ENCODE measurements at places on chromosomes 12 and 14. TPM values are rescaled to one million over a fixed set of nuclear protein-coding genes. Genes with fewer than 3 reads are reported as not detected.

Gene BMP4
- 11.0 TPM for total RNA-seq

Gene TAS2R8
- 0.22 TPM for total RNA-seq

Gene RNU4-1
- under 0.01 TPM for total RNA-seq

Gene WIF1
- 0.06 TPM for total RNA-seq

Gene TMED8
- total RNA-seq = 23.5 TPM

Gene CLEC2A
- not detected for total RNA-seq

Gene TAS2R50
- 2.4 TPM for total RNA-seq

GRCh38 chr12:118617611-118618450 is 241.5 kb downstream of the SUDS3 start:
- no peak for DNase-seq

- no peak for DNase-seq
These were observed 2.3 kb upstream of the PRPH start for GRCh38 chr12:49292729-49293055.

DNA sequence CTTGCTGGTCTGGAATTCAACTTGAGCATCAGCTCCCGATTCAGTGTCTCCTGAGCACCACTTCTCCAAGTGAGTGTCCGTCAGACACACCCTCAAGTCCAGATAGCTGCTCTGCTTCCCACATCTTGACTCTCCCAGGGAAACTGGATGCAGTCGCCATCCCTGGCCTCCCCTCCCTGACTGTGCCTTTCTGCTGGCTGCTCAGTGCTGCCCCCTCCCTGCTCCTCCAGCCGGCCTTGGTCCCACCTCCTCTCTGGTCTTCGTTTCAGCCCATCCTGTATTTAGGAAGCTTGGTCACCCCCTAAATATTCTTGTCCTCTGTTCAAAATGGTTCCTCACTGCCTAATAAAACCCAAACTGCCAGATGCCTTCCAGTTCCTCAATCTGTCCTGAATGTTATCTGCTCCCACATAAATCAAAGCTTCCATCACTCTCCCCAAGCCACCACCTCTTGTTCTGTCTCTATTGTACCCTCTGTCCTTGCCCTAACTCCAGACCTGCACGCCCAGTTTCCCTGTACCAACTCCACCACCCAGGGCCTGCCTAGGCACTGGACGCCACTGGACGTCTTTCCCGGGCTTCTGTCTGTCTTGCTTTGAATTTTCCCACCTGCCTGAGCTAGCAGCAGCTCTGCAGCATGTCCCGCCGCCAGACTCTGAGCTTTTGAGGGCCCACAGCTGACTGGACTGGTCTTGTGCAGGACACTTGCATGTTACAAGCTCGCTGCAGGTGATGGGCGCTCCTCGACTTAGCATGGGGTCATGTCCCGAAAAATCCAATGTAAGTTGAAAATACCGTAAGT is 33.8 kb downstream of the CCDC92 start:
- DNase-seq = peak; percentile 51

- no peak for DNase-seq
These were observed 29.1 kb upstream of the ULK1 start for GRCh38 chr12:131865180-131865875.

GRCh38 chr12:83629931-83630330 is 943.2 kb downstream of the TMTC2 start:
- DNase-seq = no peak

DNA sequence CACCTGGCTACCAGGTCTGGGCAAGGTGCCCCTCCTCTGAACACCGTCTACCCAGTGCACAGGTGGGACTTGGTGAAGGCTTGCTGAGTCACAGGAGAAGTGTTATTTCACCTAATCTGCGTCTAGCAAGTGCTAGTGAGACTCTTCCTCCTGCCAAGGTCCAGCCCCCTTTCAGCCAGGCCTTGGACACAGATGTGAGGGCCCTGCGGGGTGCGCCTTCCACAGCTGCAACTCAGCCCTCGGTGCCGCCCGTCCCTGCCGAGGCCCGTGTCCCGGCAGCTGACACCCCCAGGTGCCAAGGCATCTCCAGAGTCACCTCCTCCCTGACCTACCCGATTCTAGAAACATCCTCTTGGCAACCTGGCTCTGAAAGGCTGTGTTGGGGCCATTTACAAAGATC is 55.1 kb downstream of the PRIMA1 start:
- DNase-seq = no peak

- no peak for DNase-seq
These were observed 53.0 kb upstream of the ANP32D start for GRCh38 chr12:48419116-48419935.

DNA sequence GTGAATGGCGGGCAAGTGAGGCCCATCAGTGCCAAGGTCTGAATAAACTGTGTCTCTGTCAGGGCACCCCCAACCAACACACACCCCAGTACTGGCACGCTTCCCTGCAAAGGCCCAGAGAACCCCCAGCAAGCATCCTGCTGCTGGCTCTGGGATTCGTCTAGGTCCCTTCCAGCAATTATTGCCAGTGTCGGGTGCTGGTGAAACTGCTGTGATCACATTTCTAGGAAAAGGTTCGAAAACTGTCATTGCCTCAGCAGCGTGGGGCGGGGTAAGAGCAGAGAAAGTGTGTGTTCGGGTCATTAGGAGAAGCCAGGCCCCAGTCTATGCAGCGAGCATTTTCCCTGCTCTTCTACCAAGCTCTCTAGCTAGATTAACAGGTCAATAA is 2.5 kb downstream of the FAM222A start:
- no peak for DNase-seq

DNA sequence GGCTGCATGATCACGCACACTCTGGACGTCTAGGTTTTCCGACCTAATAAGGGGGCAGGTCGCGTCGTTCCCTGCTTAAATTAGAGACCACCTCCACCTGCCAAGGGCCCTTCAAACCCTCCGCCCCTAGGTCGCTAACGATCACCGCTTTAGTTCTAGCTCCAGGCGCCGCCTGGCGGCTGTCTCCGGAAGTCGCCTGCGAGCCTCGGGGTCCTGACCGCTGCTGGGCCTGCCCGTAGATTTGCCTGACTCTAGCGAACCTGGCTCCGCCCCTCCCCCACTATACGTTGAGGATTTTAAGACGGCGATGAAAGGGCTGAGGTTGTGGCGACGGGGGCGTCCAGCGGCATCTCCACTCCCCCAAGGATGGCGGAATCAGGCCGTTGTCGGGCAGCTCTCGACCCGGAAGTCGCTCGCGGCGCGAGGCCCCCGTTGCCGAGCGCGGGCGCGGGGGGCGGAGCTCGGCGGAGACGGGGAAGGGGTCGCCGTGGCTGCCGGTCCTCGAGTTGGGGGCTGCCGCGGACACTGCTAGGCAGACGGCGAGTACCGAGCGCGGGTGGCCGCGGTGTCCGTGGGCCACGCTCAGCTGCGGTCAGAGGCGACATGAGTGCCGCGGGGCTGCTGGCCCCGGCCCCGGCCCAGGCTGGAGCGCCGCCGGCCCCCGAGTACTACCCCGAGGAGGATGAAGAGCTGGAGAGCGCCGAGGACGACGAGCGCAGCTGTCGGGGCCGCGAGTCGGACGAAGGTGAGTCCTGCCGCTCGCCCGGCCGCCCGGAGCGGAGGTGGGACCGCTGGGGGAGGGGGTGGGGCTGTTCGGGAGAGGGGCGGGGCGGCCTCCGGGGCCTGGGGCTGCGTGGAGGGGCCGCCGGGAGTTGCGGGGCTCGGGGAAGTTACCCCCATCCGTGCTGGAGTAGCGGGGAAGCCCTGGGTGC is at the start of gene SUDS3:
SUDS3 (plus strand) TSS at position 467 of the 932 bp plus-strand sequence; CDS start at position 604, 137 bp downstream.
- peak; percentile 94 for DNase-seq

- DNase-seq = no peak
These were observed 88.7 kb upstream of the GRIP1 start for GRCh38 chr12:66767536-66767935.

DNA sequence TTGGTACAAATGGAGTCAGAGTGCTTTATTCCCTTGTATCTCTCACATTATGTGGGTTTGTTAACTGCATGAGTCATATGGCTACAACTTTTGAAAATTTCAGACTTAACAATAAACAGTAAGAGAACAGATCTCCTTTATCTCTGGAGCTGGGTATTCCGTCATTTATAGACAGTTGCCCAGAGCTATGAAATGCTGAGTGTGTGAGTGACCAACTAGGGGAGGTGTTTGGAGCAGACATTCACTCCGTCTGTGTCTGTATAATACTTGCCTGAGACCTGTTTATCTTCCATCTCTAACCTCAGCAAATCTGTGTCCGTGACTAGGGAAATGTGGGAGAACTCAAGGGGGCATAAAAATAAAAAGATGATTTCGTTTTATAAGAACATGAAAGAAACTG is 279.9 kb upstream of the FAR2 start:
- no peak for DNase-seq

DNA sequence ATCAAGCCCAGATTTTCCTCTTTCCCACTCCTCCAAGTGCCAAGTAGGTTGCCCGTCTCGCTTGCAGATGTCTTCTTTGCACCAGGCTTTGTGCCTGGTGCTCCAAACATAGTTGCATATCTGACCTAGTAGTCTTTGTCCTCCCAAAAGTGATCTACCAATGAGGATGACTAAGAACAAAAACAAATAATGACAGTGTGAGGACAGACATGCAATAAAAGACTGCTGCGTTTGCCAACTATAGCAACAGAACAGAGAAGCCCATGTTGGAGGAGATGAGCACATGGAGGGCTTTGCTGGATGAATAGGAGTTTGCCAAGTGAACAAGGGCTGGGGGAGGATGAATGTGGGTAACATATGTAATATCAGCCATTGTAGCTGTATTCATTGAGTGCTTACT is 15.6 kb downstream of the DTX1 start:
- DNase-seq = no peak

DNA sequence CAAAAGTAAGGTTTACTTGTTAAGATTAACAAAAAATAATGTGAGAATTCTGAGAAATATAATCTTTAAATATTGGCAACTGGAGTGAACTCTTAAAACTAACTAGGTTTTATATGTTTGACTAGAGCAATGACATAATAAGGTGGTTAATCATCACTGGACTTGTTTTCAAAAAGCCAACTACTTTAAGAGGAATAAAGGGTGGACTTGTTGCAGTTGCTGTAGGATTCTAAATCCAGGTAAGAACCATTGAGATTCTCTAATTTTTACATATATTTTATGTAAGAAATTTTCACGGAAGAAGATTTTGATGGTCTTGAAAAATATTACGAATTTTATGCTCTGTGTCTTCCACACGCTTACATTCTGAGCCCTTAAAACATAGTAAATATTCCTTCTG is at the start of gene SLCO1B1:
SLCO1B1 (plus strand) TSS at position 197 of the 400 bp plus-strand sequence. CDS start 10,381 bp downstream, outside the sequence.
- DNase-seq = no peak
